ENCODE measurements at places on chromosomes 3 and 15.
A peak's percentile ranks its signal among the peaks of the same experiment; 100 is the strongest.

DNA sequence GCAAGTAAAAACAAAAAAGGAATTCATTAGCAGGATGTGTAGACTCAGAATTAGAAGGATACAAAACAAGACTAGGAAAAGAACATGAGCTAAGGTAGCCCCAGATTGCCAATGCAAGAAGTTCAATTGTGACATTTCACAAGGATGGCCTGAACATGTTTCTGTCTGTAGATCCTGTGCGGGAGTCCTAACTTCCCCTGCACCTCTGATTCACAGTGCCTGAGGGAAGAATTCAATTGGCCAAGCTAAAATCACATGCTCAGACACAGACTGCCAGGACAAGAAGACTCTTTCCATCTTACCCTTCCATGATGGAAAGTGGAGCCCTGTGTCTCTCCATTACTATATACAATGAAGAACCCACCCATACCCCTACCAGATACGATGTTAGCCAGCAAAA is 251.5 kb downstream of the KCNH8 start:
- DNase-seq = no peak

DNA sequence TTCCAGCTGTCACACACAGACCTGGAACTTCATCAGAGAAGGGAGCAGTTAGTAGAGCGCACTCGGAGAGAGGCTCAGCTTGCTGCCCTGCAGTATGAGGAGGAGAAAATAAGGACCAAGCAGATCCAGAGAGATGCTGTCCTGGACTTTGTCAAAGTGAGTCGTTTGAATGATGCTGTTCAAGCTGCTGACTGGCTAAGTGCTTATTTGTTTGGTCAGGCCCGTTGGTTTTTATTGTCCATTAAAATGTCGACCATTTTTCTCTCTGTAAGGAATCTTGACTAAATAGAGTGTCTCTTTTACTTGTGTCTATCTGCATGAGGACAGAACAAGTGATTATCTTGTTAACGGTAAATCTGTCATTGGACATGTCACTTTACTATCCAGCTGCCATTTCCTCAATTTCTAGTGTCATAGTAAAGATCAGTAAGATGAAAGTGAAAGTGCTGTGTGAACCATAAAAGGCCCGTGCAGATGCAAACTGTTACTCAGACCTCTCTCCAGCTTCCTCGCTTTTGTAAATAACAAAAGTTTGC is 56.9 kb downstream of the LRCH3 start:
- peak; percentile 3 for DNase-seq

- DNase-seq = no peak
Observed at GRCh38 chr15:97319291-97319690, 641.2 kb upstream of the ARRDC4 start.

DNA sequence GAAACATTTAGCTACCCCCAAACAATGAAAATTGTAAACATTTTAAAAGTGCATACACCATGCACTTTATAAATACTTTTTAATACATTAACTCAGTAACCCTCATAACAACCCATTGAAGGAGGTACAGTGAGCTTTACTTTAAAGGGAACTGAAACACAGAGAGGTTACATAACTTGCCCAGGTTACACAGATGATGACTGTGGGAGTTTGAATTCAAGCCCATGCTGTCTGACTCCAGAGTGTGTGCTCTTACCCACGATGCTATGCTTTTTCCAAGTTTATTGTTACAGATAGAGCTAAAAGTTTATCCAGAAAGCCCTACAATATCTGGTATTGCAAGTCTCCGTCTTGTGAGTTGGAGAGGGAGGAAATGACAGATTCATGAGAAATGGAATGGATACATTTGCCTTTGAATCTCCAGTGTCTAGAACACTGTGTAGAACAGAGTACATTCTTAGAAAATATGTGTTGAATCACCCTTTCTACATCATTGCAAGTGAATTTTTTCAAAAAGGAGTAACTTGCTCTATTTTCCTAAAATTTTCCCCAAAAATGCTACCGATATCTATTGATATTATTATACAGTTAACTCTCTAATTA is 428.3 kb downstream of the NAALADL2 start:
- no peak for DNase-seq

DNA sequence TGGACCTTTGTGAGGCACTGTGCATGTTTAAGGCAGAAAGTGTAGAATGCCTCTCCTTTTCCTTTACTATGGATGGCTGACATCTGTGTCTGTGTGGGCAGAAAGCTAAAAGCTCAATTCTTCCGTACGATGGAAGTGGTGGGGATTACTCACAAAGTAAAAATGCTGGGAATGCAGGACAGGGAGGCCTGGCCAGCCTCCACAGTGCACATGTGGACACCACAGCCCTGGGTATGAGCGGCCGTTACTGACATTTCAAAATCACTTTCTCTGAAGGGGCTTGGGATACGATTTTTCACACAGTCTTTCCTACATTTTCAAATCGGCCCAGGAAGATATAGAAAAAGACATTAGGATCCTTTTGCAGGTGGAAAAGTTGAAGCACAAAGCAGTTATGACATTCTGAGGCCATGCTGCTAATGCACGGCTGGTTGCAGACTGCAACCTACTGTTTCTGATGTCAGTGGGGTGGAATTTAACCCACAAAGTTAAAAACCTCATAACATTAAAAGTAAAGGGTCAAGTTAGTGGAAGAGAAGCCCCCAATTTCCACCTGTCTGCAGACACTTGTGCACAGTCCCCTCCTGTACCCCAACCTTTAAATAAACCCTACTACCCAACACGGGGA is 27.9 kb downstream of the EHD4 start:
- peak; percentile 72 for DNase-seq

- no peak for DNase-seq
Observed at GRCh38 chr3:22474706-22475445, 723.9 kb upstream of the ZNF385D start.

- peak; percentile 34 for DNase-seq
Observed at GRCh38 chr15:60476713-60477112, 2.2 kb downstream of the ICE2 start.

GRCh38 chr3:58672451-58672850 is 5.9 kb upstream of the FAM3D start:
- DNase-seq = no peak

DNA sequence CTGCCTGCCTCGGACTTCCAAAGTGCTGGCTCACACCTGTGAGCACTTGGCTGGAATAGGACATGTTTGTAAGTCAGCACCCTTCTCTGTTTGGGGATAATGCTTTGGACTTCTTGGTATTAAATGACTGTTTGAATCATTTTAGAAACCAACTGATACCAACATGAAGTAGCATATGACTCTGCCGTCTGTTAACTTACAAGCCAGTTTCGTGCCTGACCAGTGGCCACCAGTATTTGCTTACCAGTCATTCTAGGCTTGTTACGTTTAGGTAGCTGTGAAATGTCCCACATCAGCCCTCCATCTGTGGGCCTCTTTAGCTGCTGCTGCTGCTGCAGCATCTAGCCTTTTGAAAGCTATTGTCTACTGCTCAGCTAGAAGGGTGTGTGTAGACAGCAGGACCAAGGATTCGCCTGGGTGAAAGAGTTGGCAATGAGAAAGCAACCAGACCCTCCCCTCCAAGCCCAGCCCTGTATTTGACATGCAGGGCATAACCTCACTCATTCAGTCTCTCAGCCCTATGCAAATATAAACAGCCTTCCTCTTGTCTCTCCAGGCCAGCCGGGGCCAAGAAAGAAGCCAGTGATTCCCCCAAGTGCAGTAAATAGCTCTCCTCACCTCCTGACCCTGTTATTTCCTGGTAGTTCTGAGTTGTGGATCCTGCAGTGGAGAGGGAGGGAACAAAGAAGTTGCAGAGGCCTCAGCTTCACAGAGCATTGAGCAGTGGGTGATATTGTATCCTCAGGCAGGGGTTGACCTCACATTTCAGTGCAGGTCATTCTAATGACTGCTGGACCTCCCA is 51.0 kb downstream of the NKIRAS1 start:
- no peak for DNase-seq

All from GM04503 (cell line).